ENCODE measurements at places on chromosomes 1 and 21.

DNA sequence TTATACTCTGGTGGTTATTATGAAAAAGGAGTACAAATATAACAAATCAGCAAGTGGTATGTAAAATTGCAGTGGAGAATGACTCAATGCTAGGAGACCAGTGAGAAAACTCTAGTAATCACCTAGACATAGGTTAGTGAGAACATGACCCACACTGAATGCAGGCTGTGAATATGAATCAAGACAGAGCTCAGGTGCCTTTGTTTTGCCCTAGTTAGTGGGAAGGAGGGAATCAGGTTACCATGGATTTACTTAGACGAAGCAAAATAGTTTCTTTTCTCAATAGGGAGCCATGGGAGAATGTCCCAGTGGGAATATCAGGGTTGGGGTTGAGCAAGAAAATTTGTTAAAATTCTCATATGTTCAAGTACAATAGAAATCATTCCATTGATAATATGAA lies 10.6 kb upstream of the GCLM start:
- no peak for DNase-seq

GRCh38 chr1:165129568-165130164 lies 226.8 kb downstream of the LMX1A start:
- no peak for DNase-seq

- no peak for DNase-seq
Observed at GRCh38 chr1:226691247-226691646, 47.8 kb downstream of the ITPKB start.

- no peak for DNase-seq
Observed at GRCh38 chr1:95340061-95340460, 106.1 kb downstream of the RWDD3 start.

- DNase-seq, result no peak
Observed at GRCh38 chr1:78919150-78919549, 87.4 kb downstream of the ADGRL4 start.
